ENCODE measurements at places on chromosomes 7 and 10.

DNA sequence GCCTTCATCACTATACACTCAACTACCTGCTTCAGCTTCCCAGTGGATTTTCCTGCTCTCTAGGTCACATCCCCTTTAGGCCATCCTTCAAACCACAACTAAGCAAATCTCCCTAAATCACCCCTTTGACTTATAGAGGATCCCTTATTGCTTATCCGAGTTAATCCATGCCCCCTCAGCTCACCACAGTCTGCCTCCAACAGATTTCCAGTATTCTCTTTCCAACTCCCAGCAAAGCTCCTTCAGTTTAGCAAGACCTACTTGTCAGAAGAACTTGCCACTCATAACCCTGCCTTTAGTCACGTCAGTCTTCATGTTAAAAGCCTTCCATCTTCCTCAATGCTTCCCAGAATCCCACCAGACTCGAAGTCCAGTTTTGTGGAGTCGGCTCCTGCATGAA is 38.6 kb downstream of the RAPGEF5 start:
- DNase-seq: no peak

- DNase-seq: no peak
Measured at GRCh38 chr7:74554178-74554577, 100.5 kb downstream of the GTF2IRD1 start.

GRCh38 chr10:132366006-132366405 is 31.0 kb upstream of the PWWP2B start:
- DNase-seq: no peak

DNA sequence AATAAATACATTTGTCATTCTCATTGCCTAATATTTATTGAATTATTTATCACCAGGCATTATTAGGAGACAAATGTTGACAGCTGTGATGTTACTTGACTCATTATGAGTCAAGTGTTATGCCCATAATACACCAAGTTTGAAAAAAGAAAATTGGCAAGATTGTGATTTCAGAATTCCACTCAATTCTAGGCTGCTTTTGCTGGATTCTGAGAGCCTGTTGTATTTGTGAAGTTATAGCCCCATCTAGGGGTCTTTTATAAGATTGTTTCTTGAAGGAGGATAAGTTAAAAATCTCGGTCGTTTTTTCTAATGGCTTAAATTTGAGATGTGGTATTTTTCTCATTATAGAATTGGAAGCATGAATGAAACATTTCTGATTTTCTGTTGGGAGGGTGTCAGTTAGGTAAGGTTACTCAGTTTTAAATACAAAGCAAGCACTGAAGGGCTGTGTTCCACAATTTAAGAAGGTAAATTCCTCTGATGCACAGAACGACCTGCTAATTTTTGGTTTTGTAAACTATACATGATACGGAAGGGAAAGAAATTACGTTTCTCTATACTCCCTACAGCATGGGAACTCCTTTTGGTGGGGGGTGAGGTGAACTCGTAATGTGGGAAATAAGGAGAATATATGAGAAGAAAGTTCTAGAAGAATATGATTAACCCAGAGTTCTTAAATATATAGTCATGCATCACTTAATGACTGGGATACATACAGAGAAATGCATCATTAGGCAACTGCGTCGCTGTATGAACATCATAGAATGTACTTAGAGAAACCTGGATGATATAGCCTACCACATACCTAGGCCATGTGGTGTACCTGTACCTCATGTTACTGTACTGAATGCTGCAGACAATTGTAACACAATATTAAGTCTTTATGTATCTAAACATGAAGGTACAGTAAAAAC is 2.6 kb downstream of the STK31 start:
- no peak for DNase-seq

GRCh38 chr10:130015075-130015695 is 51.1 kb upstream of the EBF3 start:
- DNase-seq: no peak

- DNase-seq: no peak
Measured at GRCh38 chr10:77421591-77421990, 216.0 kb downstream of the KCNMA1 start.

GRCh38 chr10:104340641-104341040 is 2.4 kb upstream of the ITPRIP start:
- DNase-seq: no peak

- no peak for DNase-seq
Measured at GRCh38 chr7:124597509-124597908, 168.1 kb downstream of the GPR37 start.

DNA sequence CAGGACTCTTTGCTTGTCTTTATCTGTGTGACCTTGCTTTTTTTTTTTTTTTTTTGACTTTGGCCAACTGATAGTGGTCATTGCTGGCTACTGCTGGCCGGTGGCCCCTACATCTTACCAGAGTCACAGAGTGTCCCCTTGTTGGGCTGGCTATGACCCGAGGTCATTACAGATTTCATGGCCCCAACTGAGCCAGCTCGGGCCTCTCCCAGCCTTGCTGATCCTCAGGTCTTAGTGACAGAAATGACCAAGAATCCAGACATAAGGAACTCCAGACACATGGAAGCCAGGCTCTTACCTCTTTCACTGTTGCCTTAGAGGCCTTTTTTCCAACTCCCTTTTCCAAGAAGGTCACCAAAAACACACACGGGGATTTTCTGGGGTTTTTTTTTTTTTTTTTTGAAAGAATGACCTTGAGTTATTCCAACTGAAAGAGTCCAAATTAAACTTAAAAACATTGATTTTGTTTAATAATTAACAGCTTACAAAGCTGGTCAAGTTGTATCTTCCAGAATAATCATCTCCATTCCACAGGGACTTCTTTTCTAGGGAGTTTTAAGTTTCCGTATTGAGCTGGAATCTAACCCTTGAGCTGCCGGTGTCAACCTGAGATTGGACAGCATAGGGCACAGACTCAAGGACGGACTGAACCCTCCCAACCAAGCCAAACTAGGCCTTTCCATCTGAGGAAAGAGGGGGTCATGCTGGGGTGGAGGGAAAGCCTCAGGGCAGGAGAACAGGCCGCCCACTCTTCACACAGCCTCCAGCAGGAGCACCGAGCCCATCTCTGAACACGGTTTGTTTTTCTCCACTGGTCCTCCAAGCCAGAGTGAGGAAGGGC is 43.8 kb downstream of the PIK3AP1 start:
- no peak for DNase-seq

DNA sequence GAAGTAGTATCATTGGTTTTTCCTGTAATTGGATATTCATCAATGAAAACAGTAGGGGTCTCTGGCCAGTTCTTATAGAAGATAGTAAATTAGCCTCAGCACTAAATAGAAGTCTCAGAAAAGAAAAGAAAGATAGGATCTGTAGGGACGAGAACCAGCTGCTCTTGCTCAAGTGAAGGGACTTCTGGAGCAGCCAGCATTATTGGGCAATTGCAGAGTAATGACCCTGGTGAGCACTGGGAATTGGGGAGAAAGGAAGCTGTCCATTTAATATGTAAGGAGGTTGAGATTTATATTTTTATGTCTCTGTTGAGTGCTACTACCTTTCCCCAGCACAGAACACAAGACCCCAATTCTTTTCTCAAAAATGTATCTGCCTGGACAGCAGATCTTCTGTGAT is 61.2 kb upstream of the WNT16 start:
- no peak for DNase-seq

Measured in activated CD4-positive, alpha-beta T cell treated with anti-CD3 and anti-CD28 coated beads for 1 hour (primary cell).